ENCODE measurements at places on chromosomes 13 and 19. TPM values are rescaled to one million over a fixed set of nuclear protein-coding genes. Genes with fewer than 3 reads are reported as not detected.

DNA sequence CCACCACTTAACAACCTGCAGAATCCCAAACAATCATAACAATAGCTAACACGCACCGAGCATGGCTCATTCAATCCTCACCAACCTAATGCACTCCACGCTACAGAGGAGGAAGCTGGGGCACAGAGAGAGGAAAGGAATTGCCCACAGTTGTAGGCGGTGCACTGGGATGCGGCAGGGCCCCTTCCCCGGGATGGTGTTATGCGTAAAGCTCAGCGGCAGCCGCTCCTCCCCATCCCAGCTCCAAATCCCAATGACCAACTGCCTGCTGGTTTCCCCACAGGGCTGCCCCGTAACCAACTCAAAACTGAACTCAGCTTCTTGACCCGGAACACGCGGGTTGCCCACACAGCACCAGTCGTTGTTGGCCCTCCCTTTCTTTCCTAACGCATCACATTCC is 42.2 kb downstream of the SERP2 start:
- DNase-seq, result no peak
- no peaks in the 10 kb centered on the region for H3K27me3 ChIP-seq
- no peak overlapping the region for H3K27ac ChIP-seq
- H3K36me3 ChIP-seq, result no peaks in the 10 kb centered on the region
- H3K4me3 ChIP-seq, result no peak overlapping the region

DNA sequence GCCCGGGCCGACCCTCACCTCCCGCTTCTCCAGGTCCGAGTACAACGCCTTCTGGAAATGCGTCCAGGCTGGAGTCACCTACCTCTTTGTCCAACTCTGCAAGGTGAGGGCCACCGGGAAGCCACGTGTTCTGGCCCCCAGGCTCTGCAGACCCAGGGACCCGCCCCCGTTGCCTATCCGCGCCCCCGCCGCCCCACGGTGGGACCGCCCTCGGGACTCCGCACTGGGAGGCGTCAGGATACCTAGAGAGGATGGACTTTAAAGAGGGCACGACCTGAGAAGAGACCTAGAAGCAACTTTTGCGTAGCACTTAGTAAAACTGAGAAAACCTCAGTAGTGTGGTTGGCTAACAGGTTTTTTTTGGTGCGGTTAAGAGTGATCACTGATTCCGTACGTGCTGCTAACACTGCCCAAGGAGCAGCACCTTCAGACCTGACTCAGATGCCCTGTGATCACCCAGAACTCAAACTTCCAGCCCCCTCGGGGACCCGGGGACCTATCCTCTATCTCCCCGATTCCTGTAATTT is 492 bp downstream of the TMEM147 start:
- peaks cover 15% of the 10 kb centered on the region for H3K4me1 ChIP-seq
- no peak for DNase-seq
- peak overlapping the region; percentile 88 for H3K4me3 ChIP-seq
- peak overlapping the region; percentile 88 for H3K27ac ChIP-seq
- no peaks in the 10 kb centered on the region for H3K27me3 ChIP-seq
- no peaks in the 10 kb centered on the region for H3K36me3 ChIP-seq

DNA sequence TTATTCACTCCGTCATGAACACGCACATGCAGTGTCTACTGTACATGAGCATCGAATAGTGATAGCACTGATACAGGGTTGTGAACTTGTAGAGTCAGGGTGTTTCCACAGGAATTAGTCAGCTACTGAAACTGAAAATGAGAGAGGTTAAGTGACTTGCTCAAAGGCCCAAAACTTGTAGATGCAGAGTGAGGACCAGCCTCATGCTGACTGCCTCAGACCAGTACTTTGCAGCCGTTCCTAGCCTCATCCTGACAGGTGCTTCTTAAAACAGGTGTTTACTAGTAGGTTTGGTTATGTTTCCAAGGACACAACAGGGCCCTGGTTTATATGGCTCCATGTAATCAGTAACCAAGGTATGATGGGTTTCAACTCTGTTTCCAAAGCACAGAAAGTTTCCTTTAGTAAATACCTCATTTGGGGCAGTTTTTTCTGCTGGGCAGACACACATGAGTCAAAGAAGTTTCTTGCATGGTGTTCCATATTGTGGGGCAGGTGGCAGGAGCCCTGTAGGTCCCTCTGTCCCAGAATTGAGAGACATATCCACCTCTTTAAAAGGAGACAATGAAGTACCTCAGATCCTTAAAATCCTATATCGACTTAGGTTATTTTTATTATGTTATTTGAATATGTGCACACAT is 16.0 kb downstream of the FGF9 start:
- no peaks in the 10 kb centered on the region for H3K36me3 ChIP-seq
- no peaks in the 10 kb centered on the region for H3K27me3 ChIP-seq
- no peak for DNase-seq
- H3K4me1 ChIP-seq, result peaks cover 4% of the 10 kb centered on the region

DNA sequence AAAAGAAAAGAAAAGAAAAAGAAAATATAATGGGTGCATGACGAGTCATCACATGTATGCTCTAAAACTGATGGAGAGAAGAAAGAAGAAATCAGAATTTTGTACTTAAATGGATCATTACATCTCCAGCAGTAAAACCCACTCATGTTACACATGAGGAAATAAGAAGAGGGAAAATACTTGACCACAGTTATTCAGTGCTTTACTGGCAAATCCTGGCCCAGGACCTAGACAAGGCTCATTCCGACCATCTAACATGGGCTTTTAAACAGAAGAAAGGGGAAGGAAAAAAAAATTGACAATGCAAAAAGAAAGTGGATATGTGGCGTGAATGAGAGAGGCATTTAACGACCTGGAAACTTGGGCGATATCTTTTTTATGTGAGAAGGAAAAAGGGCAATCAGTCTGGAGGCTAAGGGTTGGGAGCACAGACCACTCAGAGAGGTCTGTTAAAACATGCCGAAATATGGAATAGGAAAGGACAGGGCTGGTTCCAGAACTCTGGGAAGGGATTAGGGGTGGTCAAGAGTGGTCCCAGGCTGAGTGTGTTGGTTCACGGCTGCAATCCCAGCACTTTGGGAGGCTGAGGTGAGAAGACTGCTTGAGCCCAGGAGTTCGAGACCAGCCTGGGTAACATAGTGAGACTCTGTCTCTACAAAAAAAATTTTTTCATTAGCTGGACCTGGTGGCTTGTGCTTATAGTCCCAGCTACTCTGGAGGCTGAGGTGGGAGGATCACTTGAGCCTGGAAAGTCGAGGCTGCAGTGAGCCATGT is 1.6 kb downstream of the SIGLECL1 start:
- H3K4me1 ChIP-seq, result no peaks in the 10 kb centered on the region
- no peak overlapping the region for H3K4me3 ChIP-seq
- no peaks in the 10 kb centered on the region for H3K36me3 ChIP-seq
- no peaks in the 10 kb centered on the region for H3K27me3 ChIP-seq
- H3K27ac ChIP-seq, result no peak overlapping the region

The ZNF543 gene
- total RNA-seq, result 8.7 TPM

- H3K27me3 ChIP-seq, result no peaks in the 10 kb centered on the region
- no peaks in the 10 kb centered on the region for H3K36me3 ChIP-seq
- no peak overlapping the region for H3K27ac ChIP-seq
- H3K4me1 ChIP-seq, result peaks cover 2% of the 10 kb centered on the region
- H3K4me3 ChIP-seq, result no peak overlapping the region
Observed at GRCh38 chr13:48405875-48406274, 7.0 kb downstream of the LPAR6 start.

The ZNF667 gene
- 0.64 TPM for total RNA-seq

The PROZ gene
- not detected for total RNA-seq

The DNAAF3 gene
- total RNA-seq, result 1.8 TPM

The CHAF1A gene
- 8.5 TPM for total RNA-seq

The FBXO17 gene
- 15.9 TPM for total RNA-seq

- no peak overlapping the region for H3K27ac ChIP-seq
- no peaks in the 10 kb centered on the region for H3K4me1 ChIP-seq
Observed at GRCh38 chr13:110166598-110166997, 140.4 kb downstream of the COL4A1 start.

The YJEFN3 gene
- total RNA-seq, result 8.1 TPM

- no peak overlapping the region for H3K4me3 ChIP-seq
- no peaks in the 10 kb centered on the region for H3K27me3 ChIP-seq
- H3K27ac ChIP-seq, result no peak overlapping the region
- peaks cover 20% of the 10 kb centered on the region for H3K4me1 ChIP-seq
- peak; percentile 22 for DNase-seq
Observed at GRCh38 chr13:36709136-36709890, 35.5 kb downstream of the SERTM1 start.

The N4BP2L1 gene
- total RNA-seq, result 2.2 TPM

- H3K4me3 ChIP-seq, result no peak overlapping the region
- peak; percentile 78 for DNase-seq
- H3K27me3 ChIP-seq, result no peaks in the 10 kb centered on the region
- peak overlapping the region; percentile 8 for H3K27ac ChIP-seq
- peaks cover 9% of the 10 kb centered on the region for H3K4me1 ChIP-seq
Observed at GRCh38 chr13:80469853-80470381, 129.0 kb upstream of the SPRY2 start.

DNA sequence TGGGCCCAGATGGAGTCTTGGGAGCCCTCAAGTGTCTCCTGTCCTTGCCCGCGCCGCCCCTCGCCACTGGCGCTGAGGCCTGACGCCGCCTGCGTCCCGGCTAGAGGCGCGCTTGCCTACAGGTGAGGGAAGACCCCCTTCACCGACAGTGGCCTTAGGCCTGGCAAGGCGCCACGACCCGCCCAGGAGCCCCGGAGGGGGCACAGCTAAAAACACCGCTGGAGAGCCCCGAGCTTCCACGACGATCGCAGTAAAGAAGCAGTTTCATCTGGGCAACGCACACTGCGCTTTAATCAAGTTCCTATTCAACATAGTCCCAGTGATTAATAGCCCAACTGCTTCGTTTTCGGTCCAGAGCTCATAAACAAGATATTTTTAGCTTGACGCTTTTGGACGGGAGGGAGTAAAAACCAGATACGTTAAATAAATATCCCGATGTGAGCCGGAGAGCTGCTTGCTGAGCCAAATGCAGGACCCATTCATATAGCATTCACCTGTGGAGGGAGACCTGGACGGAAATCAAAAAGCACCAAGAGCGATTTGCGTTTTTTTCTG is 1.5 kb upstream of the CEBPA start:
- H3K4me1 ChIP-seq, result no peaks in the 10 kb centered on the region
- H3K27me3 ChIP-seq, result peaks cover 38% of the 10 kb centered on the region
- no peaks in the 10 kb centered on the region for H3K36me3 ChIP-seq
- H3K4me3 ChIP-seq, result peak overlapping the region; percentile 59
- no peak overlapping the region for H3K27ac ChIP-seq

DNA sequence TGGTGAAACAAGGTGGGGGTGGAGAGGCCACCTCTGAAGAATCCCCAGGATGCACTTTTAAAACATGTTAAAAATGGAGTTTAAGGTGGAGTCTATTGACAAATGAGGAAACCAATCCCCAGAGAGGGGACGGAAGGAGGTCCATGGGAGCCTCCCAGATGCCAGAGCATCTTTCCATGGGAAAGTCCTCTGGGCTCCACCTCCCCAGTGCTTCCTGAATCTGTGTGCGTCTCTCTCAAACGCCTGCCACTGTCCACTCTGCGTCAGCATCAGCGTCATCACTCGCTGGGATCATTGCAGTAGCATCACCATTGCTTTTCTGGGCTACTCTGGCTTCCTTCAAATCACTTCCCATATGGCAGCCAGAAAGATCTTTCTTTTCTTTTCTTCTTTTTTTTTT is 6.2 kb downstream of the GPR4 start:
- H3K27me3 ChIP-seq, result peaks cover 29% of the 10 kb centered on the region
- no peaks in the 10 kb centered on the region for H3K36me3 ChIP-seq
- no peak for DNase-seq
- peaks cover 2% of the 10 kb centered on the region for H3K4me1 ChIP-seq
- no peak overlapping the region for H3K27ac ChIP-seq

DNA sequence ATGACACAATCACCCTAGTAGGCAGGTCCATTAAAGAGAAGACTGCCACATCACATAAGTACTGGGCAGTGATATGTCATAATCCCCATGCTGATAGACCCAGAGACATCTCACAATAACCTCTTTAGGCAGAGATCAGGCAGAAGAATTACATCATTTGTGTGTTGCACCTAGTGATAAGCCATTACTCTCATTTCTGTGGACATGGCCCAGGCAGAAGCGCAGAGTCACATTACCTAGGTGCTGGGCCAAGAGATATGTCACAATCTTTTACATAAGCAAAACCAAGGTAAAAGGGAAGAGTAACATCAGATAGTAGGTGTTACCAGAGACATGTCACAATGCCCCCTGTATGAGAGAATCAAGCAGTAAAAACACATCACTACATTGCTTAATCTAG is 71.9 kb downstream of the ZNF726 start:
- no peak for DNase-seq
- H3K27ac ChIP-seq, result no peak overlapping the region
- no peaks in the 10 kb centered on the region for H3K27me3 ChIP-seq
- no peaks in the 10 kb centered on the region for H3K36me3 ChIP-seq
- no peak overlapping the region for H3K4me3 ChIP-seq

The C13orf42 gene
- not detected for total RNA-seq

The PLVAP gene
- total RNA-seq, result 0.77 TPM

DNA sequence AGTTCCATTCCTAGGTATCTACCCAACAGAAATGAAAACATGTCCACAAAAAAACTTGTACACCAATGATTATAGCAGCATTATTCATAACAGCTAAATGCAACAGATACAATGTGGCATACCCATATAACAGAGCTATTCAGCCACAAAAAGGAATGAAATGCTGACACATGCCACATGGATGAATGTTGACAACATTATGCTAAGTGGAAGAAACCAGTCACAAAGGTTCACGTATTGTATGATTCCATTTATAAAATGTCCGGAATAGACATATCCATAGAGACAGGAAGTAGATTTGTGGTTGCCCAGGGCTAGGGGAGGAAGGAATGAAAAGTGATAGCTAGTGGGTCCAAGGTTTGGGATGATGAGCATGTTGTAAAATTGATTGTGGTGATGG is 10.8 kb downstream of the CRYL1 start:
- no peak overlapping the region for H3K27ac ChIP-seq
- no peaks in the 10 kb centered on the region for H3K36me3 ChIP-seq
- no peak overlapping the region for H3K4me3 ChIP-seq

DNA sequence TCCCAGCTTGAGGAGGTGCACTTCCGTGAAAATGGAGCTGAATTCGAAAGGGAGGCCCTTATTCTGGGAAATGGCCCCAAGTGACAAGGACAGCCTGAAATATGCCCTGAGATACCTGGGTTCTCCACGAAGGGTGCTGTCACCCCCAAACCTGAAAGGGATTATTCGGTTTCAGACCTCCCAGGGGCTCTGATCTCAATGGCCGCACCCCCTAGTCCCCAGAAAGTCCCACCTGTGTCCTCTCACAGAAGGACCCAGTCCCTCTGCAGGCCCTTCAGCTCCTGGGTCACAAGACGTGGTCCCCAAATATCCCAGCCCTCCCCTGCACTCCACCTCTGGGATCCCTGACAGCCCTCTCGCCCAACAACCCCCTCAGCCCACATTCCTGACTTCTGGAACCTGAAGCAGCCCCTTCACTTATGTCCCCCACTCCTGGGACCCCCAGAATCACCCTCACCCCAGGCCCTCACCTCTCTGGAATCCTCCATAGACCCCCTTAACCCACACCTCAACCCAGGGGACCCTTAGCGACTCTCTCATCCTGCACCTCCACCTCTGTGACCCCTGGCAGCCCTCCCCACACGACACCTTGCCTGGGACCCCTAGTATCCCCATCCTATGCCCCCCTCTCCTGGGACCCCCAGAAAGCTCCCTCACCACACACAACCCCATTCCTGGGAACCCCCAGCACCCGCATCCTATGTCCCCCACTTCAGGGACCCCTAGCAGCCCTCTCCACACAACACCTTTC is 606 bp downstream of the SYNGR4 start:
- no peak overlapping the region for H3K27ac ChIP-seq
- H3K4me3 ChIP-seq, result peak overlapping the region; percentile 78
- DNase-seq, result no peak
- H3K4me1 ChIP-seq, result peaks cover 6% of the 10 kb centered on the region

- no peak overlapping the region for H3K27ac ChIP-seq
- H3K4me1 ChIP-seq, result no peaks in the 10 kb centered on the region
- no peak overlapping the region for H3K4me3 ChIP-seq
- H3K27me3 ChIP-seq, result no peaks in the 10 kb centered on the region
Observed at GRCh38 chr13:22076658-22077057, 405.8 kb downstream of the FGF9 start.

The SGCG gene
- total RNA-seq, result 0.41 TPM
